ENCODE measurements at places on chromosomes 7 and 10.
A peak's percentile ranks its signal among the peaks of the same experiment; 100 is the strongest.

- no peak for DNase-seq
These were observed 248.5 kb downstream of the BUB3 start for GRCh38 chr10:123402656-123403055.

- DNase-seq = no peak
These were observed 2.8 kb upstream of the TRIP6 start for GRCh38 chr7:100864263-100864845.

GRCh38 chr10:79322616-79323543 lies 24.4 kb upstream of the PPIF start:
- peak; percentile 75 for DNase-seq

- DNase-seq = no peak
These were observed 91.8 kb upstream of the CCNY start for GRCh38 chr10:35244549-35244948.

All from right hindlimb (tissue), 1 donor.